Stimulated activated CD4-positive, alpha-beta T cell treated with anti-CD3 and anti-CD28 coated beads, Interleukin-2, amount 100 ng/mL, for 24 hours (primary cell): ENCODE measurements at places on chromosomes 3 and 15.

DNA sequence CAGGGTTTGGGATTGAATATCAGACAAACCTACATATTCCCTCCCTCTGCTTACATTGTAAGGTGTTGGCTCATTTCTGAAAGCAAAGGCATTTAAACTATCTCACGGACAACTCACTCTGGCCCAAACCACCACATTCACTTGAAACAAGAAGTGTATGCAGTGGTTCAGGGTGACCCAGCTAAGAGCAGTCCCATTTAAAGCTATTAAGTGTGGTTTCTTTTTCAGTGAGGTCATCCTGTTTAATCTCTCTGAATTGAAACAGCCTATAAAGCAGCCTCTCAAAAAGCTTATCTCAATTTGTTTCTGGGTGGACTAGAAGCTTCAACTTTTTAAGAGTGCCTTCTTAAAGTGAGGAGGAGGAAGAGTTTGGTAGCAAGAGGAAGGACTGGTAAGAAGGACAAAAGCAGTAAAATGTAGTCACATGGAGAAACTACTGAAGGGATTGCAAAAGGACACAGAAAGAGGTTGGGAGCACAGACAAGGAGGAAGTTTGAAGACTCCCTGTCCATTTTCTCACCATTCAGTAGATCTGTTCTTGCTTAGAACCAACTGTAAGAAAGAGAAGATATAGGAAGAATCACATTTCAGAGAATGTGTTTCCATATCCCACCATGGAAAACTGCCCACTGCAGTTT, 151.6 kb downstream of the TMCO5A start:
- DNase-seq, result no peak

GRCh38 chr3:25723802-25724201, 59.1 kb upstream of the TOP2B start:
- DNase-seq, result no peak

DNA sequence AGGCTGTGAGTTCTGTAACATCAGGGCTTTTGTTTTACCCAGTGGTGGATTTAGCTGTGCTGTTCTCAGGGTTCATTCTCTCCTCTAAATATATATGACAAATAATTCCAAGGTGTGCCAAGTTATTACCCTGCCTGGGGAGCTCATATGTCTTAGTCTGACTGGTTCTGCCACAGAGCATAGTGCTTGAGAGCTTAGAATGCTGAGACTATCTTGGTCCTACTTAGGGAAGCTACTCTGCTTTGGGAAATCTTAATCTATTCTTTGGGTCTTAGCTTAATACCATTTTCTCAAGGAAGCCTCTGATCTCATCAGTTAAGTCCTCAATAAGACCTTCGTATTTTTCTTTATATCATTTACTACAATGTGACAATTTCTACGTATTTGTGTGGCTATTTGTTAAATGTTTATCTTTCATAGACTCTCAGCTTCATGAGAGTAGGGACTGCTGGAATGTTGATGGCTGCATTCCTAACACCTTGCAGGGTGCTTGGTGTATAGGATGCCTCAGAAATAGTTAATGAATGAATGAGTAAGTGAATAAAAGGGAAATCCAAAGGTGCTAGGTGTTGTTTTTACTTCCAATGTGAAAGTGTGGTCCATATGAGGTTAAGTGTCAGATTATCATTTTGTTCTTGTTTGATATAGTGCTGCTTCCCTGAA, 1.8 kb downstream of the OTOL1 start:
- DNase-seq, result no peak

GRCh38 chr3:194407423-194407822, 8.4 kb upstream of the GP5 start:
- no peak for DNase-seq

DNA sequence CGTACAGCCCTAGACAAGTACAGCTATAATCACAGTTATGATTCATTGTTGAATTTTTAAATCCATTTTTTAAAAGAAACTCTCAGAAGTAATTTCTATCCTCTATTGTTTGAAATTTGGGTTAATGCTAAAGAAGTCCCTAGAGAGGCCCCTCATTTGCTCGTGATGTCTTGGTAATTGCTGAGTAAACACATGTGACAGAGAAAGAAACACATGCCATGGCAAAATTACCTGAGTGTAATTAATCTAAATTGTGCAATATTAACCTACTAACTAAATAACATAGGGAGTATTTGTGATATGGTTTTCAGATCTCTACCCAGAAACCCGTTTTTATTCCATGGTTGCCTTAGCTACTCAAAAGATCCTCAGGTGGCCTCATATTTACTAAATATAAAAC, 10.8 kb downstream of the NEK10 start:
- DNase-seq, result no peak

- DNase-seq, result no peak
Measured at GRCh38 chr3:167874671-167875372, 139.3 kb downstream of the SERPINI1 start.

DNA sequence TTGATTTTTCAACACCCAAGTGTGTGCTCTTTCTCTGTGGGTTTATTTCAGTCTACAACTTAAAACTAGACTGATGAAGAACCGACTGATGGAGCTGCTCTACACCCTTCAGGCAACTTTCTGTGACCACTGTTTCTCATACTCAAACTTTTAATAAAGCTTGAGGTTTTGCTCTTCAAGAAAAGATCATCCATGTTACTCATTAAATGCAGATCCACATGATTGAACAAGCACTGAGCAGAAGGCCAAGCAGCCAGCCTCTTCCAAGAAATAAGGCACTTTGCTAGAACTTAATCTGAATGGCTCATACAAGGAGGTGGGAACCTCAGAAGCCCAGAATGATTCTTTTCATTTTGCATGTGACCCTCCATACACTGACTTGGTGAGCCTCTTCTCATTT, 8.7 kb downstream of the SLC27A2 start:
- DNase-seq, result no peak

- DNase-seq, result no peak
Measured at GRCh38 chr3:78337801-78338211, 1297.9 kb downstream of the ROBO2 start.

- DNase-seq, result no peak
Measured at GRCh38 chr3:107963581-107963980, 127.2 kb downstream of the CD47 start.

GRCh38 chr3:122679085-122679881, 1.4 kb upstream of the PARP14 start:
- peak; percentile 87 for DNase-seq

DNA sequence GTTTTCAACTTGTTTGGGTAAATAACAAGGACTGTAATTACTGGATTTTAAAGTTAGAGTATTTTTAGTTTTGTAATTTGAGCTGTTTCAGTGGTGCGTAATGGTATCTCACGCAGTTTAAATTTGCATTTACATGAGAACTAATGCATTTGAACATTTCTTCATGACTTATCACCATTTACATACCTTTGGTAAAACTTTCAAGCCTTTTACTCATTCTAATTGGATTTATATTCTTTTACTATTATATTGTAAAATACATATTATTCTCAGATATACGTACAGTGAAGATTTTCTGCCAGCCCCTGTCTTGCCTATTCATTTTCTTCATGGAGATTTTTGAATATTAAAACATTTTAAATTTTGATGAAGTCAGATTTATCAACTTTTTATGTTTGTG, 703.8 kb downstream of the MECOM start:
- no peak for DNase-seq

GRCh38 chr15:33639051-33639450, 328.3 kb downstream of the RYR3 start:
- DNase-seq, result no peak

- DNase-seq, result no peak
Measured at GRCh38 chr15:68303560-68304436, 26.3 kb downstream of the FEM1B start.

DNA sequence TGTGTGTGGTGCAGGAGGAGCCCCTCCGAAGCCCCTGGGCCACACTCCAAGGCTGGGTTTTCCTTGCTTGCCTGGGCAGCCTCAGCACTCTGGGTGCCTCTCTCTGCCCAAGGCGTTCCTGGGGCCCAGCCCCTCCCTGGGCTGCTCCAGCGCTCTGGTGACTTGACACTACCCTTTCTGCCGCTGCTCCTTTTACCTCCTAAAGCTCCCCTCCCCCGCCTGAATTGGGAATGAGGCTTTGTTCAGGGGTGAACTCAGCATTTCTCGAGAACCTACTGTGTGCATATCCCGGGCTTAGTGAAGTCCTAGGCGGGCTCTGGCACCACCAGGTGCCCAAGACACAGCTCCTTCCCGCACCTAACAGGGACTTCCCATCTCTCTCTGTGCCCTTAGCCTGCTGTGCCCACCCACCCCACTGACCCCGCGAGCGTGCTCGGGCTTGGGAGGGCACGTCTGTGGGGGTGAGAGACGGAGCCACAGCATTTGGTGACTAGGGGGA, 1.2 kb upstream of the BAHD1 start:
- DNase-seq, result no peak

DNA sequence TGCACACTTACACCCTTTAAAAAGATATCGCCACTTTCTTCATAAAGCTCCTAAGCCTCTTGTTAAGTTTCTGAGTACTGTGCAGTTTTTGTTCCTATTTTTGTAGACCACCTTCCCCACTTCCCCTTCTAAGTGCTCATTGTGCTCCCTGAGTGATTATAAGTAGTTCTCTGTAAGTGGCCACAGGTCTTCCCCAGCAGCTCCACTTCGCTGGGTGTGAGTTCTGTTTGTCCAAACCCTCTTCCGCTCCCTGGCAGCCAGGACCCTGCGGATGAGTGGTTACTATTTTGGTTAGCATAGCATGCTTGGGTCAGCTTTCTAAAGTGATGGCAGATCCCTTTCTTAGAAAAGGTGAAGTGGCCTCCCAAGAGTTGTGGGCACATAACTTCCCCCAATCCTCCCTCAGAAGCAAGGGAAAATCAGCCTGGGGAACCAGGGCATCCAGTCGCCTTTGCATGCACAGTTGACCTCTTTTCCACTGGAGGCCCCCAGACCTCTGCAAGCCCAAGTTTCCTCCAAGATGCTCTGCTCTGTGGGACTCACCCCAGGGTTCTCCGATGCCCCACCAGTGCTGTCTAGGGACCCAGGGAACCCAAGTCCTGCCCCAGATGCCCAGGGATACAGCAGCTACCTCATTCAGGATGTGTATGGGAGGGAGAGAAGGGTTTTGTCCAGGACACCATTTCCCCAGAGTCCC, 69.6 kb downstream of the ATP10A start:
- DNase-seq, result no peak

DNA sequence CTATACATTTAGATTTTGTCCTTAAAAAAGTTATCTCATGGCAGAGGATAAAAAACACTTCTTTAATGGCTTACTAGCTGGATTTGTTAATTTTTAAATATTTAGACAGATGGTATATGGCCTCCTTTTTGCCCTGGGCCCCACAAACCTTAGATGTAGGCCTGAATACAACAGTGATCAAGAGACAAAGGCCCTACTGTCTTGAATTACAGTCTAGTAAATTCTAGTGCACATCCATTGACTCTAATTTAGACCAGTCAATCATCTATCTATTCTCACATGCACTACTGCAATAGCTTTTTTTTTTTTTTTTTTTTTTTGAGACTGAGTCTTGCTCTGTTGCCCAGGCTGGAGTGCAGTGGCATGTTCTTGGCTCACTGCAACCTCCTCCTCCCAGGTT, 452.8 kb downstream of the FHIT start:
- DNase-seq, result no peak

DNA sequence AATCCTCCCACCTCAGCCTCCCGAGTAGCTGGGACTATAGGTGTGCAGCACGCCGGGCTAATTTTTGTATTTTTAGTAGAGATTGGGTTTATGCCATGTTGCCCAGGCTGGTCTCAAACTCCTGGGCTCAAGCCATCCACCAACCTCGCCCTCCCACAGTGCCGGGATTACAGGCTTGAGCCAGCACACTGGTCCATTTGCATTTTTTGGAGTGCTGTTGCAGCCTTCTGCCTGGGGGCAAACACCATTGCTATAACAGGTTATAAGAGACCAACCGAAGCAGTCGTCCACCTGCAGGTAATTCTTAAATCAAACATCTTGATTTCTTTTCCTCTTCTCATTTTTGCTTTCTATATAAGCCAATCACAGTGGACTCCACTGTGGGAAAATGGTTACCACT, 27.7 kb downstream of the ACKR4 start:
- no peak for DNase-seq

- no peak for DNase-seq
Measured at GRCh38 chr3:67558426-67558825, 96.0 kb downstream of the SUCLG2 start.

DNA sequence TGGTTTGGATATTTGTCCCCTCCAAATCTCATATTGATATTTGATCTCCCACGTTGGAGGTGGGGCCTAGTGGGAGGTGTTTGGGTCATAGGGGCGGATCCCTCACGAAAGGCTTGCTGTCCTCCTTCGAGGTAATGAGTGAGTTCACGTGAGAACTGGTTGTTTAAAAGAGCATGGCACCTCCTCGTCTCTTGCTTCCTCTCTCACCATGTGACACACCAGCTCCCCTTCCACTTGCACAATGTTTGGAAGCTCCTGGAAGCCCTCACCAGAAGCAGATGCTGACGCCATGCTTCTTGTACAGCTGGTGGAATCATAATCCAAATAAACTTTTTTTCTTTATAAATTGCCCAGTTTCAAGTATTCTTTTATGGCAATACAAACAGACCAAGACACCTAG, 38.6 kb downstream of the RFTN1 start:
- no peak for DNase-seq

DNA sequence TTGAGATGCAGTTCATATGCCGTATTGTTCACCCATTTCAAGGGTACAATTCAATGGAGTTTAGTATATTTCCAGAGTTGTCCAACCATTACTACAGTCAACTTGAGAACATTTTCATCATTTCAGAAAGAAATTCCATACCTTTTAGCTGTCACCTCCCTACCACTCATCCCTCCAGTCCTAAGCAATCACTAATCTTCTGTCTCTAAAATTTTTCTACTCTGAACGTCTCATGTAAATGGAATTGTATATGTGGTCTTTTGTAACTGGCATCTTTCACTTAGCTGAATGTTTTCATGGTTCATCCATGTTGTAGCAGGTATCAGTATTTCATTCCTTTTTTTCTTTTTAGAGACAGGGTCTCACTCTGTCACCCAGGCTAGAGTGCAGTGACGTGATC, 51.1 kb downstream of the CMTM7 start:
- no peak for DNase-seq

GRCh38 chr3:119099785-119100184, 46.2 kb upstream of the TEX55 start:
- no peak for DNase-seq

GRCh38 chr15:89504166-89504565, 7.8 kb upstream of the RHCG start:
- no peak for DNase-seq

DNA sequence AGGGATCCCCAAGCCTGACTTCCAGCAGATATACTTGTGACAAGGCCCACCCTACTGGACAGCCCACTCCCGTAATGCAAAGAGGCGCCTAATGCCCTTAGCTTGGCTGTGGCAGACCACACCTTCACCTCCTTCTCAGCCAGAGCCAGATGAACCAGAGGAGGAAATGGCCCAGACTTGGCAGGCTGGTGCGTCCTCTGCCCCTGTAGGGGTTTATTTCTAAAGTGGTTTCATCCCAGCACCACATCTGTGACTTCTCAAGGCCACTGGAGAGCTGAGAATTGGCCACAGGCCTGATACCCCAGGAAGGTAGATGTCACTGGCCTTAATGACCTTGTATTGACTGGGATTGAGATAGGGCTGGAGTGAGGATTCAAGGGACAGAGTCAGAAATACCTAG, 29.5 kb downstream of the BOC start:
- DNase-seq, result no peak
